Nucleus accumbens (tissue), 56 donors: ENCODE measurements at places on chromosomes 13 and 19.

DNA sequence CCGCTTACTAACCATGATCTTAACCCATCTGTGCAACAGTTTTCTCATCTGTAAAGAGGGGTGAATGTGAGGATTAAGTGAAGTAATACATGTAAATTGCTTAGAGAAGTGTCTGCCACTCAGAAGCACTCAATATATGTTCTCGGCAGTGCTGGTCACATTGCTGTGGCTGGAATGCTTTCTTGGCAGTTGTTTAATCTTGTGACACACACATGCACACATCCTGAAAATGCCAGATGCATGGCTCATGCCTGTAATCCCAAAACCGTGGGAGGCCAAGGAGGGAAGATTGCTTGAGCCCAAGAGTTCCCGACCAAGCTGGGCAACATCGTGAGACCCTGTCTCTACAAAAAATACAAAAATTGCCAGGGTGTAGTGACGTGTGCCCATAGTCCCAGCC is 4.9 kb upstream of the DMKN start:
- DNase-seq: no peak

- DNase-seq: no peak
These were observed 14.6 kb downstream of the XRCC1 start for GRCh38 chr19:43560687-43561086.

- DNase-seq: no peak
These were observed 17.3 kb upstream of the FCGBP start for GRCh38 chr19:39951686-39952085.

DNA sequence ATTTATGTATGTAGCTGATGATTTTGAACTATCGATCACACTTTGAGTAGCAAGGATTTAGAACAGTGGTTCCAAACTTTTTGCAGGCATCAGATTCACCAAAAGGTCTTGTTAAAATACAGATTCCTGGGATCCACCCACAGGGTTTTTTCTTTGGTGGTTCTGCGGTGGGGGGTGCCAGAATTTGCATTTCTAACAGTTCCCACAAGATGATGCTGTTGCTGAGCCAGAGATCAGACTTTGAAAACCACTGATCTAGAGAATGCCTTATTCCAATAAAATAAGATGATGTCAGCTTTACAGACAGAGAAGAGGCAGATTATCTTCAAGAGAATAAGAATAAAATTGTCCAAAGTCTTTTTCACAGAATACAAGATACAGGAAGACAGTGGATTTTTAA is 80.9 kb upstream of the SHISA2 start:
- no peak for DNase-seq

DNA sequence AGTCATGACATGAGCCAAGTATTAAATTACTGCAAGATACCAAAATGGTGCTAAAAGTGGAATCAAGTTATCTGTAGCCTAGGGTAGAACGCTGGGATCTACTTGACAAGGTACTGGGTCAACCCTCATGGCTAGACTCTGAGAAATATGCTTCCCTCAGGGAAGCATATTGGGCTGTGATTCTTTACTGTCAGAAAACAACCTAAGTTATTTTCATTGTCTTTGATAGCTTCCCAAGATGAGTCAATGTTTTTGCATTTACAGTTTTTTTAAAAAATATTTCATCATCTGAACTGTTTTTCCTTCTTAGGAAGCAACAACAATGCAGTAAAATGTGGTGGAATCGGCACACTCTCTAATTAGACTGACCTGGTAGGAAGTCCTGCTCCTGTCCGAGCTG is 218.0 kb downstream of the RGCC start:
- no peak for DNase-seq

- DNase-seq: no peak
These were observed 124.2 kb downstream of the LMO7 start for GRCh38 chr13:75760131-75761021.

GRCh38 chr13:80312967-80313366 is 28.0 kb downstream of the SPRY2 start:
- no peak for DNase-seq

DNA sequence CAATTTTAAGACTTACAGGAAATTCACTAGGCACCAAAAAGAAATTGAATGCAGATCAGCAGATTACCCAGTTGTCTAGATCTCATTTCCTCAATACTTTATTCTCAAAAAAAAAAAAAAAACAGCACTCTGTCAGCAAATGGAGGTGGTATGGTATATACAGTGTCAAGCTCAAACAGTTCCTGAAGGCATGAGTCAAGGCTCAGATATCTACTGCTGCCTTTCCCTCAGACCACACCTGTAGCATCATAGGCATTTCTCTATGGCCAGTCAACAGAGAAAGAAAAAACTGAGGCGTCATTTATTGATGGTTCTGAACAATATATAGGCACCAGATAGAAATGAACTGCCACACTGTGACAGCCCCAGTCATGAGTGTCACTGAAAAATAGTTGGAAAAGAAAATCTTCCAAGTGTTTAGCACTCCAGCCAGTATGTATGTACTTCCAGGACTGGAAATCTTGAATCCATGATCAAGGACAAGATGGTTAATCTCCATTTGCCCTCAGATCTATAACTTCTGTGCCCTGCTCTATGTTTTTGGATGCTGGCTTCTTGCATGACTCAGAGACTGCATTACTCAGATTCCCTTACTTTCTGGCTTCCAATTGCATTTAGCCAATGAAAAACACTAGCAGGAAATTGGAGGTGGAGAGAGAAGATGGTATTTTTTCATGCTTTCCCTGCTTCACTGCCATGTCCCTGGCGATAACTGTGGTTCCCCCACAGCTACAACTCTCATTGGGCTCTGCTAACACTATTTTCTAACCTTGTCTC is 8.4 kb upstream of the COG3 start:
- no peak for DNase-seq

DNA sequence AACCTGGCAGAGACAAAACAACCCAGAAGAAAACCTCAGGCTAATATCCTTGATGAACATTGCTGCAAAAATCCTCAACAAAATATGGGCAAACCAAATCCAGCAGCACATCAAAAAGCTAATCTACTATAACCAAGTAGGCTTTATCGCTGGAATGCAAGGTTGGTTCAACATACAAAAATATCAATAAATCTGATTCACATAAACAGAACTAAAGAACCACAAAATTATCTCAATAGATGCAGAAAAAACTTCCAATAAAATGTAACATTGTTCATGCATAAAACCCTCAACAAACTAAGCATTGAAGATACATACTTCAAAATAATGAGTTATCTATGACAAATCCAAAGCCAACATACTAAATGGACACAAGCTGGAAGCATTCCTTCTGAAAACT is 8.8 kb downstream of the ZNF724 start:
- DNase-seq: no peak

DNA sequence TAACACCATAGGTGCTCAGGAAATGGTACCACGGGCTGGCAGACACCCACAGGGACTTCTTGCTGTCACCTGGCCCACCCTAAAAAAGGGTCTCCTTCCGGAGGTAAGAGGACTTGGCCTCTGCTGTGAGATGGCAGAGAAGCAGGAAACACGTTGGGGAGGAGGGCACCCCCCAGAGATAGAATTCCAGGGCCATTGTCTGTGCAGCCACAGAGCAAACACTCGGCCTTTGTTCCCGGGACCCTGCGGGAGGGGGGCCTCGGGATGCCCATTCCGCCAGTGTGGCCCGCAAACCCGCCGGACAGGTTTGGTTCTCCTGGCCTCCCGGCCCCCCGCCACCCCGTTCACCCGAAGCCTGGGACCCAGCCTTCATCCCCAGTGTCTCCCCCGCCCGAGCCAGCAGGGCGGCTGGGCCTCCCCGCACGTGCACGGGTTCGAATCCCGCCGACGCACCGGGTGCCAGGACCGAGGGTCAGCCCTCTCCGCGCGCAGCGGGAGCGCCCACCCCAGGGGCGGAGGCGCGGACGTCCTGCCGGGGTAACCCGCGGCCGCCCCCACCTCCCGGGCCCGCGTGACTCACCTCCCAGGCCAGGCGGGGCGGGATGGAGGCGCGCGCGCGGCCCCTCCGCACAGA is 714 bp downstream of the PLPP2 start:
- no peak for DNase-seq
